ENCODE measurements at places on chromosomes 11 and 22. TPM values are rescaled to one million over a fixed set of nuclear protein-coding genes. Genes with fewer than 3 reads are reported as not detected.

- no peak for DNase-seq
Observed at GRCh38 chr11:96097844-96098421, 174.0 kb upstream of the MTMR2 start.

DNA sequence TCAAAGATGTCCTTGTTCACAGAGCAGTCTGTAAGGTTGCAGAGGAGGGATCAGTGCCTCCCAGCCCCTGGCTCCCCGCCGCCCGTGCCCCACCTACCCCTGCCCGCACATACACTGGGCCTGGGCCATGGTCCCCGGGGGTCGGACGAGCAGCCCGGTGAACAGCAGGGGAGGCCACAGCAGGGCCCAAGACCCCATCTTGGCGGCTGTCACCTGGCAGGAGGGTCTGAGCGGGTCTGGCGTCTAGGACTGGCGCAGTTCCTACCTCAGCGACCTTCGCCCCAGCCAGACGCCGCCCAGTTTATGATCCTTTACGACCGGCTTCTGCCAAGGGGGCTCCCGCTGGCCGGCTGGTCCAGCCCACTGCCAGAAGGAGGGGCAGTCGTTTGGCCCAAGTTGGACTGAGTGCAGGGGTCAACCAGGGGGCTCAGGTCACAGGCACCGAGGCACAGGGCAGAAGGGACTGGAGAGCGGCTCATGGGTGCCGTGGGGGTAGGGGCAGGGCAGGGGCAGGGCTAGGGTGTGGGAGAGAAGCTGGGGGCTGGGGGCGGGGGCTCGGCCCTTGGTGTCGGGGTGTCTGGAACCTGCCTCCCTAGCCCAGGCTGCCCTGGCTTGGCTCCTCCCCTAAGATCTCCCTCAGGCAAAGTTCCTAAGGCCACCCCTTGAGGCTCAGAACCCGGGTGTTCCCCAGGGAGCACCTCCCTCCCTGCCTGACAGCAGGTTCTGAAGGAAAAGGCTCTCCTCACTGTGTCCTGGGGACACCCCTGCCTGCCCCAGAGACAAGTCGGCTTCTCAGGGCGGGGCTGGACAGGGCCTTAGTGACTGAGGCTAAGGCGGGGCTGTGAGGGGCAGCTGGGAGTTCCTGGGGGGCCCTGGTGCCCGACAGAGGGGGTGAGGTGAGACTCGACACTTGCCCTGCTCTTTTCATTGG lies at the start of gene CDHR5:
Gene CDHR5, minus strand, starts transcription at position 251 of the 931 bp plus-strand sequence. Its CDS starts 53 bp downstream, at position 198.
- no peak for DNase-seq

DNA sequence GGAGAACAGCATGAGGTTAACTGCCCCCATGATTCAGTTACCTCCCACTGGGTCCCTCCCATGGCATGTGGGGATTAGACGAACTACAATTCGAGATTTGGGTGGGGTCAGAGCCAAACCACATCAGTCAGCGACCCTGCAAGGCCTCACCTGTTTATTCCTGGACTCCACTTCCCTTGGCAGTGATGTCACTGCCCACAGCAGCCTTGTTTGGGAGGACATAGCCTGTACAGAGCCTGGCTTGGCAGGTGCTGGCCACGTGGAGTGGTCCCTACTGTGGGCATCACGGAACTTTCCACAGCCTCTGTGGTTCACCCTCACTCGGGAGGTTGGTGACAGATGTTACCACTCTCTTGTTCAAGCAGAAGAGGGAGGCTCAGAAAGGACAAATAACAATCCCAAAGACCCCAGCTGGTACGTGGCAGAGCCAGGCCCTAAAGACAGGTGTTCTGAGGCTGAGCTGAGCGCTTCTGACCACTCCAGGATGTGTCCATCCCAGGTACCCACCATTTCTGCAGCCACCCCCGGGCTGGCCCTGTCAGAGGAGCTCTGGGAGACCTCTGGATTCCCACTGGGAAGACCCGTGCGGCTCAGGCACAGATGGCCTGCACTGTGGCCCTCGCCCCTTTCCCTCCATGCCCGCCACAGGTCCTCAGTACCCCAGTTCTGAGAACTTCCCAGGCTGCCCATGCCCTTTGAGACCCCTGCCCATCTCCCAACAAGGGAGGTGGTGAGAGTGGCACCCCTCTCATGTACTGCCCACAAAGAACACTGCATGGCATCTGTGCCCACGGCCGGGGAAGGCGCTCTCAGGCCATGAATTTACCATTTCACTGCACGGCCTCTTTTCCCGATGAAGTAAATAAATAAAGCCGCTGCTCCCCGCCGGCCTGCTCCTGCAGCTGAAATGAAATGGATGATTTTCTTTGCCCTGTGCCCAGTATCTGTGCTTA lies 605.8 kb downstream of the TBC1D22A start:
- DNase-seq = no peak

GRCh38 chr22:39943953-39944872 lies 16.0 kb upstream of the TMA7B start:
- DNase-seq = no peak

- DNase-seq = no peak
Observed at GRCh38 chr11:95404370-95404769, 173.4 kb upstream of the SESN3 start.

- DNase-seq = no peak
Observed at GRCh38 chr22:35381424-35382009, 621 bp downstream of the HMOX1 start.

GRCh38 chr11:69554849-69555248 lies 73.4 kb downstream of the LINC01488 start:
- DNase-seq = no peak

GRCh38 chr11:76410851-76411357 lies 29.8 kb downstream of the GVQW3 start:
- DNase-seq = peak; percentile 33

DNA sequence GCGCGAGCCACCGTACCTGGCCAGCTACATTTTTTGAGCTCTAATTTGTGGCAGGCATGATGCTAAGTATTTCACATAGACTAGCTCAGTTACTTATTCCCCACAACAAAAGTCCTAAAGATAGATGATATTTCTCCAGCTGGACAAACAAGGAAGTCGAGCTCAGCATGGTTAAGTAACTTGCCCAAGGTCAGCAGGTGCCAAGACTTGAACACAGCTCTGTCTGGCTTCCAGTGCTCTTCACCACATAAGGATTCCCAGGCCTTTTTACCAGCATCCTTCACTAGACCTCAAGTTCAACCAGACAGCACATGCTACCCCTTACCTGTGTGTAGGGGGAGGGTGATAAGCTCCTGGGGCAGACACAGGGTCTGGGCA lies 177.3 kb upstream of the NCAM1 start:
- DNase-seq = no peak

DNA sequence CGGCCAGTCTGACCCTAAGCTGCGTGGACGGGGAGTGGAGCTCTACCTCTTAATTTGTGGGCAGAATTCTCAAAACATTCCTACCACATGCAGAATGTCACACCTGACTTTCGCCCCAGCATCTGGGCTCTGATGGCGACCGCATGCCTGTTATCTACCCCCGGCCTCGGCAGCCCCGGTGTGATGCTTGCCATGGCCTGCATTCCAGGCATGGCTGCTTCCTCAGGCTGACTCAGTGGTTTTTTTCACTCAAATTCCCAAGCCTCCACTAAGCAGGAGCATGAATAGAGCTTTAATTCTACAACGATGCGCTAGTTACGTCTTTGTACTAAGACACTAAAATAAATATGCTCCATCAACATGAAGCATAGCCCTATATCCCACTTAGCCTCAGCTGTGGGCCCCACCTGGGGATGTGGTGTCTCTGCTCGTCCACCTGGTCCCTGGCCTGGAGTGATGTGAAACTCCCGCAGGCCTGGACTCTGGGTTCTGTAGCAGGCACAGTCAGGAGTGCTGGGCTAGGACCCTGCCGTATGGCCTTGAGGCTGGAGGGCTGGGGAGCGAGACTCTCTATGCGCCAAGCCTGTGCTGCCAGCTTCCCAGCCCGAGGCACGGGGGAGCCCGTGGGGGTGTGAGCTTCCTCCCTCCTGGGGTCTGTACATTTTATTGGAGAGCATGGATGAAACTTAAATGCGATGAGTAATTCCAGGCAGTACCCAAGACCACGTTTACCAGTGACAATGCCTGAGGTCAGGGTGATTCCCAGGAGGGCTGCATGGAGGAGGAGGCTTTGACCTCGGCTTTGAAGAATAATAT lies 153.2 kb downstream of the CTTN start:
- DNase-seq = no peak

DNA sequence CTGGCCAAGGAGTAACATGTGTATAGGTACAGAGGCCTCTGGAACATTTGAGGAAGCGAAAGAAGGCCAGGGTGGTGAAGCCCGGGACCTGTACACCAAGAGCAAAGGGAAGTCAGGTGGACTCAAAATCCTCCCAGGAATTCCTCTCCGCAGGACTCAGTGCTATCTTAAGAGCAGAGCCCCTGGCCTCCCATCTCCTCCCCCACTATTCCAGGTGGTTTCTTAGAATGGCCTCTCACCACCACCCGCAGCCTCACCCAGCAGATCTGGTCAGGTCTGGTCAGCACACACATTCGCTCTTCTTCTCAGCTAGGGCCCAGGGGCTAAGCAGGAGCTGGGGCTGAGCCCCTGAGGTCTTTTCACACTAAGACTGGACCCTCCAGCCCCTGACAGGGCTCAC lies 59.1 kb downstream of the SCGB1A1 start:
- DNase-seq = no peak

- no peak for DNase-seq
Observed at GRCh38 chr11:129704831-129705230, 110.8 kb upstream of the TMEM45B start.

DNA sequence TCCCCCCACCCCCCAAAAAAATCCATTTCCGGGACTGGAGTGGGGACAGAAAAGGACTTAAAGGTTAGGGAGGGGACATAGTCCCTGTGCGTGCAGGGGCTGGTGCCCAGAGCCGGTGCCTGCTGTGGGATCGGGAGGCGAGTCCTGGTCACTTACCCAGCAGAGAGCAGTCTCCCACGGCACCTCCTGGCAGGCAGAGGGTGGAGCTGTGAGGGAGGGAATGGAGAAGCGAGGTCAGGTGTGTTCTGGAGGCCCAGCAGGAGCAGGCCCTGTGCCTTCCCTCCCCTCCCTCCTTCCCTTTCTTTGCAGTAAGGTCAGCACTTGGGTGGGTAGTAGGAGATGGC lies 28.4 kb downstream of the SHANK3 start:
- DNase-seq = no peak

DNA sequence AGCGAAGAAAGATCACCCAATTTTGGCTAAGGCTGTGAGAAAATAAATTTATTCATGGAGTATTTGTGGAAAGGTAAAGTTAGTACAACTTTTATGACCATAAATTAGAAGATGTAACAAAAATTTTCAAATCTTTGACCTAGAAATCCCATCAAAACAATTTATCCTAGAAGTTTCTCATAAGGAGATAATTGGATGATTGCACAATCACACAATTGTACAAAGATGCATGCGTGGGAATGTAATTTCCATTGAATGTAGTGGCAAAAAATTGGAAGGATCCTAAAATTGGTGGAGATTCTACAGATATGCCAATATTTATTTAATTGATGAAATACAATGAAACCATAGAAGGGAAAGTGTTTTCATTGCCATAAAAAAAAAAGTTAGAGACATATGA lies 11.6 kb downstream of the SRPRA start:
- DNase-seq = no peak

DNA sequence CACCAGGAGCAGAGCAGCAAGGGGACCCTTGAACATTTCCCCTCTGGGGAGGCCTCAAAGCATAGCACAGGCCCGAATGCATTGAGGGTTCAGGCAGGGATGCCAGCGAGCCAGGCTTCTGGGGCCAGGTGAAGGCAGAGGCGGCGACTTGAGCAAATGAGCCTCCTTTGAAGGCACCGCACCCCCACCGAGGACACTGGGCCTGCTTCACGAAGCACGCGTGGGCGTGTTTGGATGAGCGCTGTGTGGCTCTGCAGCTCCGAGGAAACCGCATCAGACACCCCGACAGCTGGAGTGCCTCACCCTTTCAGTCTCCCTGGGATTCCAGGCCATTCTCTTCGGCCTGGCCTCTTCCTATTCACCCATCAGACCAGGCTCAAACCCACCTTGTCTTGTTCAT lies 301.8 kb downstream of the NTM start:
- DNase-seq = no peak

- peak; percentile 87 for DNase-seq
Observed at GRCh38 chr22:22201185-22201929, 43.2 kb upstream of the VPREB1 start.

- no peak for DNase-seq
Observed at GRCh38 chr22:39123751-39124581, 26.9 kb downstream of the APOBEC3H start.

GRCh38 chr11:104000798-104001197 lies 35.6 kb upstream of the DDI1 start:
- no peak for DNase-seq

DNA sequence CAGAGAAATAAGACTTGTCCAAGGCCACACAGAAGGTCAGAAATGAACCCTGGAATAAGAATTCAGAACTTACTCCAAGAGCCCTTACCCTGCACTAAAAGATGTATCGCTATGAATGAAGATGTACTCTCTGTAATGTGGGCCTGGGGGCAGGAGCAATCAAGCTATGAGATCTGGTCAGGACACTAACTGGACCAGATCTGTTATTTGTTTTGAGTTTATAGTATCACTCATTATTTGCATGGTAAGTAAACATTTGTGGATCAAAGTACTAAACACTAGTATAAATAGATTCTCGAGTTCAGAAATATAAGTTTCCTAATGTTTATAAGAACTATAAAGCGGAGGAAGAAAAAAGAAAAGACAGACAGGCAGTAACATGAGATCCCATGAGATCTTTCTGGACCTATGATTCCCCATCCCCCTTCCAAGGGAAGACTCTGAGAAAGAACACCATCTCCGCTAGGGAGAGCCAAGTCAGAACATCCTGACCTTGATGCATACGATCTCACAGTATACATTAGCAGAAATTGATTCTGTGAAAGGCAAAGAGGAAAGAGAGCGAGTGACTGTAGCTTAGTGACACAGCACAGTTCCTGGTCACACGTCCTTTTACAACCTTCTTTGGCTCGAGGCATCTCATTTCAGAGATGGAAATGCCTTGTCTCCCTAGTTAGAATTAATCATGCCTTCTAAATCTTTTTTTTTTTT lies 71.2 kb downstream of the USP35 start:
- no peak for DNase-seq

GRCh38 chr11:105458071-105458470 lies 151.8 kb upstream of the GRIA4 start:
- no peak for DNase-seq

GRCh38 chr22:47155131-47155885 lies 392.9 kb downstream of the TBC1D22A start:
- DNase-seq = no peak

DNA sequence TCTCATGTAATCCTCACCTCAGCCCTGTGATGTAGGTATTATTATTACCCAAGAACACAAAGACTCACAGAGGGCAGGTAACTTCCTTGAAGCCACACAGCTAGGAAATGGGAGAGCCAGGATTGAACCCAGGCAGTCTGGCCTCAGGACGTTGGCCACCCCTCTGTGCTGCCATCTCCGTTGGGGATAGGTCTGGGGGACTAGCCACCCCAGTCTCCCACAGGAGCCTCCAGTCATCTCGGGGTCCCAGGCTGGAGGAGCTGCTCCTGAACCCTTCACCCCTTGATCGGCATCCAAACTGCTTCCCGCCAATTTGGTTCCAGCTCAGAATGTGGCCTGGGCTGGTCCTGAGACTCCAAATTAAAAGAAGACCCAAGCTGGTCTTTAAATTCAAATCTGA lies 10.4 kb upstream of the TCF20 start:
- no peak for DNase-seq

- no peak for DNase-seq
Observed at GRCh38 chr11:94868468-94868867, 100.3 kb downstream of the AMOTL1 start.

- no peak for DNase-seq
Observed at GRCh38 chr11:61950035-61950547, at the start of gene BEST1. TSS of gene BEST1 (plus strand) at chr11:61950351. CDS start at chr11:61951807, 1,456 bp downstream.

Gene HBD
- polyA plus RNA-seq = not detected

Gene OR2AG2
- 0.49 TPM for polyA plus RNA-seq

Gene SYT8
- not detected for polyA plus RNA-seq

Gene GDPD4
- polyA plus RNA-seq = not detected

Gene PGA5
- 2.0 TPM for polyA plus RNA-seq

Data from H1 (cell line).